ENCODE measurements at places on chromosomes 5 and 9.

DNA sequence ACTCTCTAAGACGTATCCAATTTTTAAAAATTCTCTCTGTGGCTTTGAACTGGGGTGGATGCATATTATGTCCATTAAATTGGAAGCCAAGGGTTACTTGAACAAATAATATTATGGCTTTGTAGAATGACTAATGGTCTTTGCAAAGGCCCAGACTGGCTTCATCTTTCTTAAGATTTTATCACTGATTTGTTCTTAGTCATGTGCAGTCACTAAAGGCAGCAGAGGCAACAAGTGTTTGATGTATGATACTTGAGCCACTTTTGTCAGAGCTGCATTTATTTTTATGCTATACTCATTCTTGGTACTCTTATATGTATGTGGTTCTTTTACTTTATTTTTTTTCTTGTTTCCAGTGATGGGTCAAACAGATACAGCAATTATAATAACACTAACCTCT is 152.2 kb downstream of the NR2F1-AS1 start:
- DNase-seq = no peak

DNA sequence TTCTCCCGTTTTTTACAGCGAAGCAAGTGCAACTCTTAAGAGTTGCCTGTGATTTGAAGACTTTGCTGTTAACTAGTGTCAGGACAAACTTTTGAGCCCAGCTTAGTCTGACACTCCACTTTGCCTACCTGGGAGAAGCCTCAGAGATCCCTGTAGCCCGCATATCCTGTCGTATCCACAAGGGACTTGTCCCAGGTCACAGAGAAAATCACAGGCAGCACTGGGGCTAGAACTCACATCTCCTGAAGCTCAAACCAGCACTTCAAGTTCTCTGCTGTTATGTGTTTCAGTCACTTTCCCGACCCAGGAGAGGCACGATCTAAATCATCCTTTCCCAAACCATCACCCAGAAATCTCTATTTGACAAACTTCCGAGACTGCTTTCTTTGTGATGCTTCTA is 584.5 kb downstream of the ACTL7B start:
- no peak for DNase-seq

- DNase-seq = peak; percentile 68
Observed at GRCh38 chr9:113536483-113537228, 73.1 kb downstream of the RGS3 start.

DNA sequence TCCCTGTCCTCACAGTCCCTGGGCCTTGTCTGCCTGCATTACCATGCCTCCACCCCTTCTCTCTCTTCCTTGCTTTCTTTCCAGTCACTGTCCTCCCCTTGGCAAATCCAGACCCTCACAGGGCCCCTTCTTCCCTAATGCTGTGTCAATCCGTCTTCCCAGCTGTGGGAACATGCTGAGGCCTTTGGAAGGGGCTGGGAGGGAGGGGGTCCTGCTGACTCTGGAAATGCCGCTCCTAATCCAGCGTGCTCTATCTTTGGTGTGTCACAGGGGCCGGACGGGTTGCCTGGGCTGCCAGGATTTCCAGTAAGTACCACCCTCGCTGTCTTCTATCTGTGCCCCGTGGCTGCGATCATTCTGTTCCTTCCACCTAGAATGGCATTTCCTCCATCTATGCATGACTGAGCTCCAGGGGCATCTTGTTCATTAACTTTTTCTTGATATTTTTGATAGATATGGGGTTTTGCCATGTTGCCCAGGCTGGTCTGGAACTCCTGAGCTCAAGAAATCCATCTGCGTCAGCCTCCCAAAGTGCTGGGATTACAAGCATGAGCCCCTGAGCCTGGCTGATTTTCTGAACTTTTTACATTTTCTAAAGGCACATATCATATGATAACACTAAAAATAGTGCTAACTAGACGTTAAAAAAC is 64.5 kb upstream of the TGFBR1 start:
- no peak for DNase-seq

DNA sequence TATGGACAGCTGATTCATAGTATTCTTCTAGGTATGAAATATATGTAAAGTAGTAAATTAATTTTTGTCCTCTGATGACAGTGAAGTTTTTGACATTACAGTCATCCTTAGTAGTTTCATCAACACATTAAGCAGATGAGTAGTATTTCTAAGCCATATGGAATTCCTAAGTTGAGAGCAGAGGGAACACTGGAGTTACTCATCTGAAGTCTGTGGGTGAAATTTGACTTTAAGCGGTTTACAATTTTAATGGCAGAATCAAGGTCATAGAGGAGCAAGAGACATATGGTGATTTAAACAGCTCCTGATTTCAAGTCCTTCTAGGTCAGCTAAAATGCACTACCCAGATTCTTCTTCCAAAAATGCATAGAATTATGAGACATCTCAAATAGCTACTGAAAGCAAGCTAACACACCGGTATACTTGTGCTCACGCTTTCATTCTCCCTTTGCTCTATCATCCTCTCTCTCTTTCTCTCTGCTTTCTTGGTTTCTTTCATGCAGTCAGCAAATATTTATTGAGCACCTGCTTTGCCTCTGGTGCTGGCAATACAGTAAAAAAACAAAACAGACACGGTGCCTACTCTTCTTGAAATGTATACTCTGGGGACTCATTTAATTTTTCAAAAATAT is 235.9 kb downstream of the FER start:
- no peak for DNase-seq

DNA sequence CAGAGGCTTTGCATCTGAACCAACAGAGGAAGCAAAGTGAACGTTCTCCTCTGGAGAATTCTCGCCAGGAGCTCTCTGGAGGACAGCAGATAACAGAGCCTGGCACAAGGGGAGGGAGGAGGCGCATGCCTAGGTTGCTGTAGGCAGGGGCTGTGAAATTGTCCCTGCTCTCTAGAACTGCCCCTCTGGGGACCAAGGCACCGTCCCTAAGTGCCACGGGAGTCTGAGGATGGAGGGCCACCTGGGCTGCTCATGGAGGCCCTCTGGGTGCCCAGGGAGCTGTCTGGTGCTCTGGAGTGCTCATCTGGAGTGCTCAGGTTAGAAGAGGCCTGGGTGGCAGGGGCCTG is 77.6 kb downstream of the CACNA1B start:
- no peak for DNase-seq

DNA sequence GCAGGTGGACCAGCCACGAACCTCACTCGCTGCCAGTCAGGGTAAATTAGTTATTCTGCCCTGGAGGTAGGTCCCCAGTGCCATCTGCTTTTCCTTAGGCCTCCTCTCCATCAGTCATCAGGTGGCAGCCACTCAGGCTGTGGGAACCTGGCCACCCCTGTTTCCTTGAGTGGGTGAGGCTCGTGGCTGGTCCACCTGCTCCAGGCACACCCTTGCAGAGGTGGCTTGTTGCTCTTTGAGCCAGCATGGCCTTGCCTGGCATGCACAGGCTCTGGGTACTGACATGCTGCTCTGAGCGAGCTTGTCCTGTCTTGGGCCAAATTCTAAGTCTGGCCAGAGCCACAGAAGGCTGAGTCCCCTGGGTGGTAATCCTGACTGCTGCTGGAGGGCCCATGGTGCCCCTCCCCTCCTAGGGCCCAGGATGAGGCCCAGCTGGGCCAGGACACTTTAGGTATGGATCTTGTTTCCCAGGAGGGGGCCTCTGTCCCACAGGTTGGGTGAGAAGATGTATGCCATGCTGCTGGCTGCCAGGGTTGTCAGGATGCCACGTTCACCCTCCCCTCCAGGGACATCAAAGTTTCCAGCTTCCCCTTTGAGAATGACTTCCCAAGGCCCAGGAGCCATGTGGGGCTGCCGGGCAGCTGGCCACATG is 17.0 kb upstream of the ZNF484 start:
- no peak for DNase-seq

GRCh38 chr5:117455236-117456233 is 880.9 kb upstream of the SEMA6A start:
- peak; percentile 49 for DNase-seq

GRCh38 chr5:171470420-171470819 is 51.0 kb downstream of the FGF18 start:
- DNase-seq = no peak

DNA sequence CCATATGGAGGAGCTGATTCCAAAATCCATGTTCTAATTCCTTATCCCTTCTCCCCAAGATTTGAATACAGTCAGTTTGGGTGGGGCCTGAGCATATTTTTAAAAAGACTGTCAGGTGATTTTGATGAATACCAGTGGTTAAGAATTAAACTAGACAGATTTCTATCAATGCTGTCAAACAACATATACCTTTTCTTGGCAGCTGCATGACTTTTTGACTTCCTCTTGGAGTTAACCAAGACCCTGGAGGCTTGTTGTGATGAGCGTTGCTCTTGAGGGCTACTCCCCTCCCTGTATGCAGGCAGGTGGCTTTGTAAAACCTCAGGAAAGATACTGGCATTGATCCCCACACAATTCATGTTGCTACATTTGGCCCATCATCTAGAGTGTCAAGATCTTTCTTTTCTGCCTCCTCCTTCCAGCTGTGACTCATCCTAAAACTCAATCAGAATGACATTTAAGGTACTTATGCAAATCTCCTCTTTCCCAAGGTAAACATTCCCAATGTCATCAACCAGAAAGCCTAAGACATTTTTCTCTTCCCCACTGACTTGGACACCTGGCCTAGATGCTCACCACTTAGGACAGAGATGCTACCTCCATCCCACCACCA is 61.7 kb downstream of the PPP2R2B start:
- no peak for DNase-seq

- DNase-seq = no peak
Observed at GRCh38 chr5:166540156-166540555, 1751.3 kb upstream of the WWC1 start.

- DNase-seq = no peak
Observed at GRCh38 chr5:146005723-146006122, 69.3 kb downstream of the SH3RF2 start.

- DNase-seq = peak; percentile 82
Observed at GRCh38 chr9:16705111-16705604, 165.3 kb downstream of the BNC2 start.

DNA sequence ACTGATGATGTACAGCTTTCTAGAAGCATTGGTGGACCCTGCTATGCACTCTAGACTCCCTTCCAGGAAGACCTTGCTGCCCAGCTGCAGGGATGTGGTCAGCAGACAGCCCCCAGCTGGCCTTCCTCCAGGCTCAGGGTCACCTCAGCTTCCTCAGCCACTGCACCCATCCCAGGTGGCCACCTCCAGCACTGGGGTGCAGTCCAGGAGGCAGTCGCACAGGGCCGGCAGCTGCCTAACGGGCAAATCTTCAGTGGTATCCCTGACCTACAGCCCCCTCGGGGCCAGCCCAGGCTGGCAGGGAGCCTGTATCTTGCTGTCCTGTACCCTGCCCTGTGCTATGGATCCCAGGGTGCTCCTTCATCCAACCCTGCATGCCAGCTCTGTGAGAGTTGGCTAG is 81.8 kb downstream of the GADD45G start:
- DNase-seq = no peak

DNA sequence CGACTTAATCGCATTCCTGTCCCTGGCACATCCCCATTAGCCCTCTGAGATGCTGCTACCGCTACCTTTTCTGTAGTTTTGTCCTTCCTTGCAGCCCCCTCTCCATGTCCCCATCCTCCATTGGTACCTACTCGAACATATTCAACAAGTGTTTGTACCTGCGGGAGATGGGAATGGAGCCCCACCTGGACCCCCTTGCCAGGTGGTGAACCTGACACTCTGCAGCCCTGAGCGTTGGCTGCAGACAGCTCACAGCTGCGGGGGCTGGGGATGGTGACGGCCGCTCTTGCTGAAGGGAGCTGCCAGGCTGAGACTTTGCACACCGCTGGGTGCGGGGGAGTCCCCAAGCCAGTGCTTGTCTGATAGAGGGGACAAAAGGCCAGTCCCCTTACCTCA is 96.3 kb upstream of the DAP start:
- DNase-seq = no peak

DNA sequence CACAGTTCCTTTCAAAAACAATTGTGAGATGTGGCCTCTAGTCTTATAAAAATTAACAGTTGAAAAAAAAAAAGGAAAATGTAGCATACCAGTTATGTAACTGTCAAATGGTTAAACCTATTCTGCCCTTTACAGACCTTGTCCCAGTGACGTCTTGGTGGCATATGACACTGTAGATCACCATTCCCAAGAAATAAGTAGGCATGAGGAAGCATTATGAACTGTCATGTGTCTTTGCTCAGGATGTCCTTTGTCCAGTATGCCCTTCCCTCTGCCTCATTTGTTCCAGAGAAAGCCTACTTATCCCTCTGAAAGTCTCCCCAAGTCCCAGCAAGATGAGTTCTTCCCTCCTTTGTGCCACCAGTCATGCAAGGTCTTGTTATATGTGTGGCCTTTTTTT is 63.2 kb downstream of the PAM start:
- DNase-seq = no peak

- DNase-seq = no peak
Observed at GRCh38 chr5:127290946-127291693, 524 bp downstream of the MEGF10 start.

DNA sequence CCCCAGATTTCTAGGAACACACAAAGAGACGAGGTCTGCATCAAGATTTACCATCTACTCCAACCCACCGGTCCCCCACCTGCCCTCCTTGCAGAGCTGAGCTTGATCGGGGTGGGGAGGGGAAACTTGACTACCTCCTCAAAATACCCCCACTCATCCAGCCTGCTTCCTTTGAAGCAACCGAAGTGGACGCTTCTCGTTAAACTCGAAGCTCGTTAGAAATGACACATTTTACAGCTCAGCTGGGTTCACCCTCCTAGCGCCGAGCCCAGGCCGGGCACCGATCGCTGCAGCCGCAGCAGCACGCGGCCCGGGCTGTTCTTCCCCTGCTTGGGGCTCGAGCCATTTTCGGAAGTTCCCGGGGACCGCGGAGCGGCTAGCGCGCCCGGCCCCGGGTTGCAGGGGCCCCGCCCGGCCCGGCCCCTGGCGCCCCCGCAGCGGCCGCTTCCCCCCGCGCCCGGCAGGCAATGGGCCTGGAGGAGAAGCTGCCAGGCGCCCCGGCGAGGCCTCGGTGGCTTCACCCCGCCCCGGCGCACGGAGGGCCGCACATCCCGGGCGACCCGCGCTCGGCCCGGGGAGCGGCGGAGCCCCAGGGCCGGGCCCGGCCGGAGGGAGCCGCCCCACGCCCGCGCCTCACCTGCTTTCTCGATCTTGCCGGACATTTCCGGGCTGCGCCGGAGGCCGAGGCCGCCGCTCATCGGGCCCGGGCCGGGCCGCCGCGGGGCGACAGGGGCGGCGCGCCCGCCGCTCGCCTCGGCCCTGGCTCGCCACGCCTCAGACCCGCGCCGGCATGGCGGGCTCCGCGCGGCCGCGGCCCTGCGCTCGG is 530 bp downstream of the RAPGEF1 start:
- no peak for DNase-seq

DNA sequence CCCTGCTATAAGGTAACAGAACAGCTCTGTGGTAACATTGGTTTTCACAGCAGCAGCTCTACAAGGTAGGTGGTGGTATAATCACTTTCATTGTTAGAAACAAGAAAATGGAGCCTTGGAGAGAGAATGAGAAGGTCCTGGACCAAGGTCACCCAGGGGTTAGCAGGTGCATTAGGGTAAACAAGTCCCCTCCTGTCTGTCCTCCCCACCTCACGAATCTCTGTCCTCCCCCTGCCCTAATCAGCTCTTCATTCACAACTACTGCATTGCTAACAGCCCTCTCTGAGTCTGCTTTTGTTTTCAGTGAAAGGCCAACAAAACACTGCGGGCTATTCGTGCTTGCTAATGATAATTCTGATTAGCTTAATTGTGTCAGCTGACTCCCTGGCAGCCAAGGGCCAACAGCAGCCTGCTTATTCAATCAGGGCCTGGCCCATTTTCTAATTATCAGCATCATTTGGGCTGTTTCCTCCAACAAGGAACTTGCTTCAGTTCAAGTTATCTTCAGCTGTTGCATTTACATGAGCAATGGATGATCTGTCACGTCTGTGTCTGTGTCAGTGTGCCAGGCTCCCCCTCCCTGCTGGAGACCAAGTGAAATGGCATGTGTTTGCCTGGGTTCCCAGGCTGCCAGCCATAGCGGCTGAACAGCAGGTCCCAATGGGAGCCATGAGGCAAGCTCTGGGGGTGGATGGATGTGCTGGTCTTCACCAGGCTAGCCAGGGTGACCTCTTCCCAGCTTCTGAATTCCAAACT is 56.7 kb upstream of the EQTN start:
- DNase-seq = no peak

Measured in suprapubic skin (tissue), 4 donors.